ENCODE measurements at places on chromosomes 3 and 15.

DNA sequence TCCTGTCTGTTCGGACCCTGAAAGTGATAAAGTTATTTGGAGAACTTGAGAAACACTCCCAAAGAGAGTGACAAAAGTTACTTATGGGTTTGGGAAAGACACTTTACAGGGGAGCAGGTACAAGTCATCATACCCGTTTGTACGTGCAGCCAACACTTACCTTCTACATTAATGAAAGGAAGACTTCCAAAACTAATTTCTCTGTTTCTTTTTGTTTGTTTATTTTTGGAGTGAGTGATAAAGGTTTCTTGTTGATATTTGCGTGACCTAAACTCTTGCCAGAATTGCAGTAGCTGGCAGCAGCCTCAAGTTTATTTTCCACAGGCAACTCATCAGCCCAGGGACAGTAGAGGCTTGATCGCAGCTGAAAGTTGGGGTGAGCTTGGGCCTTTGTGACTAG lies 8.4 kb downstream of the ABHD2 start:
- no peaks in the 10 kb centered on the region for H3K27me3 ChIP-seq
- no peak overlapping the region for H3K4me3 ChIP-seq
- no peak overlapping the region for H3K27ac ChIP-seq
- peaks cover 31% of the 10 kb centered on the region for H3K4me1 ChIP-seq

DNA sequence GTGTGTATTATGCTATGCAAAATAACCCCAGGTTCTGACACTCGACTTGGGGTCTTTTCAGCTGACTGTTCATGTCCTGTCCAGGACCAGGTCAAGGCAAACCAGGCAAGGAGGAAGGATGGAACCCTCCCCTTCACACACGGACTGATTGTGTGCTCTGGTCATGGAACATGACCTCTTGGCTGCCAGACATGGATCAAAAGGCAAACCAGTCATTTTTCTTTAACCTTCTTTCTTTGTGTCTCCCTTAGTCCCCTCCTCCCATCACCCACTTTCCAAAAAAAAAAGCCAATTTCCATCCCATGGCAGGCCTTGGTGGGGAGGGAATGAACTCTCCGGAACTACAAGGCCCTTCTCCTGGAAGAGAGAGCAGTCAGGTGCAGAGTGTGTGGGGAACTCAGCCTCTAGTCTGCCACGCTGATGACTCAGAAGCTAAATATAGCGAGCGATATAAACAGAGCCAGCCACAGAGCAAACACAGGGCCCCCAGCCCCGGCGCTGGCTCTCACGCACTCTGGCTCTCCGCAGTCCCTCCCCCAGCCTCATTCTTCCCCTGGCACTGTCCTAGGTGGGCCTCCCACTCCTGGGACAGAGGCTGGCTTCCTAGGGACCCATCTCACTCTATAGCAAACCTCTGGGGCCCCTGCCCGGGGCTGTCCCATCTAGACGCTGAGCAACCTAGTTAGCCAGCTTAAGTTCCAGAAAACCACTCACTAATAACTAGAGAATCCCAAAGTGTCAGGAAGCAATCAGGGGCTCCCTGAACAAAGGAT lies 10.0 kb downstream of the BMF start:
- H3K4me3 ChIP-seq: no peak overlapping the region
- H3K36me3 ChIP-seq: no peaks in the 10 kb centered on the region
- H3K27me3 ChIP-seq: no peaks in the 10 kb centered on the region
- DNase-seq: peak; percentile 88
- H3K27ac ChIP-seq: peak overlapping the region; percentile 99

- no peaks in the 10 kb centered on the region for H3K36me3 ChIP-seq
- H3K27ac ChIP-seq: no peak overlapping the region
- no peak for DNase-seq
- peaks cover 22% of the 10 kb centered on the region for H3K4me1 ChIP-seq
- H3K27me3 ChIP-seq: no peaks in the 10 kb centered on the region
- no peak overlapping the region for H3K4me3 ChIP-seq
These were observed 8.2 kb upstream of the TNIK start for GRCh38 chr3:171468296-171468906.

DNA sequence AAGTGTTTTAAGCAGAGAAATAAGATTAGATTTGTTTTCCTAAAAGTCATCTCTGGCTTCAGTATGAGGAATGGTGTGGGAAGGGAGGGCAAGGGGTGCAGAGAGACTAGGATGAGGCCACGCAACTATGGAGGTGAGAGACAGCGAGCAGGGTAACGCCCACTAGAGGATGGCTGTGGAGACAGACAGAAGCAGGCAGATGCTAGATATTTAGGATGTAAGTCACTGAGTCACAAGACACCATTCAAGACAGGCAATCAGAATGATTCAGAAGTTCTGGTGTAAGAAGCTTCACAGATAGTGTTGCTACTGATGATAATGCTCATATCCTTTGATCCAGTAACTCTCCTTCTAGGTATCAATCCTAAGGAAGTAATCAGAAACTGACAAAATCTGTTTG lies 19.1 kb downstream of the HSPBAP1 start:
- H3K4me3 ChIP-seq: no peak overlapping the region
- H3K27me3 ChIP-seq: no peaks in the 10 kb centered on the region
- H3K27ac ChIP-seq: no peak overlapping the region
- no peak for DNase-seq

- no peak for DNase-seq
- no peak overlapping the region for H3K27ac ChIP-seq
- no peaks in the 10 kb centered on the region for H3K36me3 ChIP-seq
- H3K27me3 ChIP-seq: no peaks in the 10 kb centered on the region
- no peak overlapping the region for H3K4me3 ChIP-seq
These were observed 39.3 kb downstream of the BDH1 start for GRCh38 chr3:197516517-197516889.

- no peak overlapping the region for H3K27ac ChIP-seq
- H3K27me3 ChIP-seq: no peaks in the 10 kb centered on the region
- no peaks in the 10 kb centered on the region for H3K36me3 ChIP-seq
- DNase-seq: no peak
These were observed 45.8 kb upstream of the ATP13A3 start for GRCh38 chr3:194532591-194532990.

DNA sequence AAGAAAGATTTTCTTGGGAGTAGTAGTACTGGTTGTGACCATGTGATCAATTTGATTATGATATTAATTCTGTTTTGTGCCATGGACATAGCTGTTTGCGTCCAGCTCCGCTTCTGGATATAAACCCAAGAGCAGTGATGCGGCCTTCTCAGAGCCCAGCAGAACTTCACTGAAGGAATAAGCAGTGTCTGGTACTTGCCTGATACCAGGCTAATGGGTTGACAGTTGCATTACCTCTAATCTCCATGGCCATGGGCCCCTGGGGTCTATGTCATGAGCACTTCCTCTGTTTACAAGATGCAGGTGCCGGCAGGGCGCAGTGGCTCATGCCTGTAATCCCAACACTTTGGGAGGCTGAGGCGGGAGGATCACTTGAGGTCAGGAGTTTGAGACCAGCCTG lies 36.3 kb upstream of the RAB6B start:
- H3K27ac ChIP-seq: no peak overlapping the region
- H3K27me3 ChIP-seq: peaks cover 21% of the 10 kb centered on the region
- no peaks in the 10 kb centered on the region for H3K36me3 ChIP-seq
- no peaks in the 10 kb centered on the region for H3K4me1 ChIP-seq

Data from cardiac muscle cell (in vitro differentiated cells and primary cell).